CD4-positive, alpha-beta T cell treated with Interleukin-12 subunit alpha and Interleukin-12 subunit beta, for 1 hour (primary cell): ENCODE measurements at places on chromosomes 2 and 18.

DNA sequence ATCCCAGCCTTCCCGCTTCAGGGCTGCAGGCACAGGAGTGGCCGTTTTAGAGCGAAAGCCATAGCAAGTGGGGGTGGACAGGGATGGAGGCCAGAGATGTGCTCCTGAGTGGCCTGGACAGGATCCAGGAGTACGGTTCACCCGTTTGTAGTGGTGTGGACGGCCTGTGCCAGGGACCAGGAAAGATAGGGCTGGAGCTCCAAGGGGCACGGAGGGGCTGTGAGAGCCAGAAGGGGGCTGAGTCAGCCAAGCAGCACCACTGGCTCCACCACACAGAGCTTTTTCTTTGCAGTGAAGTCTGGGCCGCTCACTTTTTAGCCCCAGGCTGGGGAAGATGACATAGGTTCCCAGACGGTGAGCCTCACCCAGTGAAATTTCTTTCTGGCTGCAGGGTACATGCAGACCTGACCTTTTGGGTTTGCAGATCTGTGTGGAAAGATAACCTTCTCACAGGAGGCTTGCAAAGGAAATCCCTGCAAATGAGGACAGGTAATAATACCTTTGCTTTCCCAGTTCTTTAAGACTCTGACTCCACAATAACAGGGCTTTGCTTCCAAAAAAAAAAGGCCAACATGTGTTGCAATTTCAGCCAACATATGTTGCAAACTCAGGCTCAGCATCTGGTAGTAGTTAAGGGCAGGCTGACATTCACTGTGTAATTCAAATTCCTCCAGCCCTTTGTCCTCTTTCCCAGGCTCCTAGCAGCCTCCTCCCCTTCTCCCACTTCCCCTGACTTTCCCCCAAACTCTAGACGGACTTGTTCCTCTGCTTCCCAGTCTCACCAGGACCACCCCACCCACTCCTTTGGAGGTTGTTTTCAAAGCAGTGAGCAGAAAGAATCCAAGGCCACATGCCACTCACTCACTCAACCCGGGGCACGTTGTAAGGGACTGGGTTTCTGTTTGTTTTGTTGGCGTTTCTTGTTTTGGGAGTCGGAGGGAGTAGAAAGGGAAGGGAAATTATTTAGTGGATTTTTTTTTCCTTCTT, 20.3 kb upstream of the LAPTM4A start:
- no peak for DNase-seq

DNA sequence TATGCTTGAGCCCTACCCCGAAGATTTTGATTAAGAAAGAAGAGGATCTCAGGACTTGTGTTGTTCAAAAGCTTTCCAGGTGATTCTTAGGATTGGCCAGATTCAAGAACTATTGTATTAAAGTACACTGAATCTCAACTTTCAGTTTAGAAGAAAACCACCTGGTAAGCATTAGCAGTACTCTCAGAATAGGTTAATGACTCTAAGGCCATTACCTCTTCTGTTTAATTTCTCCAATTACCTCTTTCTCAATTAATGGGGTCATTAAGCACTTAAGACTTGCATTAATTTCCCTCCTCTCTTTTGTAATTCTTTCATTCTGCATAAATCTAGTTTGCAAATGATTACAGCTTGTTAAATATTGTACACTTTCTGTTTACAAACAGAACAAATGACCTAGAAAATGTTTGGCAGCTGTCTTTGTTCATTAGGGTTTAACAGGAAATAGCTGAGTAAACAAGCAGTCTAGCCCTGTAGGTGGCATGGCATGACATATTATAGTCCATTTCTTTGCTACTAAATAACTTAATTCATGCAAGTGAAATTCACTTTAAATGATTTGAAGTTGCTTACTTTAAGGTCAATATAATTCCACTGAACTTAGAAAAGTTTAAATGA, 20.4 kb upstream of the TDRD15 start:
- DNase-seq = no peak

GRCh38 chr2:239953418-239954061, 71.6 kb downstream of the NDUFA10 start:
- no peak for DNase-seq

GRCh38 chr18:64718808-64719207, 569.9 kb upstream of the LINC00305 start:
- DNase-seq = no peak
